ENCODE measurements at places on chromosomes 16 and 17.

DNA sequence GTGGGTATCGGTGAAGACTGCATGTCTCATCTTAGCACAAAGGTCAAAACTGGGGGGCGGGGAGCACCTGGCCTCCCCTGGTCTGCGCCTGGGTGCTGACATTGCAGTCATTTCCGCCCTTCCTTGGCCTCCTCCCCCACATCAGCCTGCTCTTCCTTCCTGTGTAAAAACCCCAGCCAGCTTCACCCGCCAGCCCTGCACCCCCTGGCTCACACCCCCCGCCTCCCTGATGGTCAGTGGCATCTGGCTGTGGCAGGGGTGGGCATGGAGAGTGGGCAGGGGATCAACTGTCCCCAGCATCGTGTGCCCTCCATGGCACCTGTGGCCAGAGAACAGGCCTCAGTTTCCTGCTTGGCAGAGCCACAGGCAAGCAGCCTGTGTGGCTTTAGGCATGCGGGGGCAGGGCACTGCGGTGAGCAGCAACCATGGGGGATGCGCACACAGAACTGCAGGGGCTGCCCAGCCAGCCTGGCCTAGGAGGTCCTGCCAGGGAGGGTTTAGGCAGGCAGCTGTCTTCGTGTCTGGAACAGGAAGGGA is 26.5 kb upstream of the LASP1NB start:
- H3K27me3 ChIP-seq: no peaks in the 10 kb centered on the region
- DNase-seq: peak; percentile 93
- peak overlapping the region; percentile 75 for H3K4me3 ChIP-seq
- peaks cover 59% of the 10 kb centered on the region for H3K36me3 ChIP-seq
- H3K4me1 ChIP-seq: peaks cover 46% of the 10 kb centered on the region

DNA sequence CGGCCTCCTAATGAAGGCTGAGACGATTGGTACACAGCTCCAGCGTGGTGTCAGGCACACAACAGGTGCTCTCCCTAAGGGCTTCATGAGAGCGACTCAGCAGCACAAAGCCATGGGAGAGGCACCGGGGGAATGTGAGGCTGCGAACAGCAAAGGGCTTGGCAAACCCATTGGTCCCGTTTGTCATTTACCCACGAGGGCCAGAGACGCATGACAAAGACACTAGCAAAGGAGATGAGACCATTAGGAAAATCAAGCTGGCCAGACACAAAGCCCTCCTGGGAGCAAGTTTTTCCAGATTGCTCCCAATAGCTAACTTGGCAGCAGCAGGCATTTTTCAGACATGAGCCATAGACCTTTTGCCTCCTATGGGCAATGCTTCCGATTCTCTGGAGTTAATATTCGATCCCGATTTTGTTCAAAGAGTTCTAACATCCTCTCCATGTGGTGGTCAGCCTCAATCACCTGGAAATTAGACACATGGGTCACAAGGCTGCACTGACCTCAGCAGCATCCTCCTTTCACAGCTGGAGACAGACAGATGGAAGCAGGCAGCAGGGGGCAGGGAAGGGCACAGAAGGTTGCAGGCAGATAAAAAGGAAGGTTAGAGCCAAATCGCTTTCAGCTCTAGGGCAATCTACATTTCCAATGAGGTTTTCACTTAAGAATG is 38.2 kb downstream of the TK2 start:
- H3K4me3 ChIP-seq: no peak overlapping the region
- H3K36me3 ChIP-seq: peaks cover 4% of the 10 kb centered on the region
- H3K27ac ChIP-seq: no peak overlapping the region

- DNase-seq: peak; percentile 81
- H3K27me3 ChIP-seq: peaks cover 33% of the 10 kb centered on the region
- no peaks in the 10 kb centered on the region for H3K4me1 ChIP-seq
- H3K4me3 ChIP-seq: no peak overlapping the region
- no peak overlapping the region for H3K27ac ChIP-seq
These were observed 20.4 kb upstream of the PHB1 start for GRCh38 chr17:49434821-49435670.

DNA sequence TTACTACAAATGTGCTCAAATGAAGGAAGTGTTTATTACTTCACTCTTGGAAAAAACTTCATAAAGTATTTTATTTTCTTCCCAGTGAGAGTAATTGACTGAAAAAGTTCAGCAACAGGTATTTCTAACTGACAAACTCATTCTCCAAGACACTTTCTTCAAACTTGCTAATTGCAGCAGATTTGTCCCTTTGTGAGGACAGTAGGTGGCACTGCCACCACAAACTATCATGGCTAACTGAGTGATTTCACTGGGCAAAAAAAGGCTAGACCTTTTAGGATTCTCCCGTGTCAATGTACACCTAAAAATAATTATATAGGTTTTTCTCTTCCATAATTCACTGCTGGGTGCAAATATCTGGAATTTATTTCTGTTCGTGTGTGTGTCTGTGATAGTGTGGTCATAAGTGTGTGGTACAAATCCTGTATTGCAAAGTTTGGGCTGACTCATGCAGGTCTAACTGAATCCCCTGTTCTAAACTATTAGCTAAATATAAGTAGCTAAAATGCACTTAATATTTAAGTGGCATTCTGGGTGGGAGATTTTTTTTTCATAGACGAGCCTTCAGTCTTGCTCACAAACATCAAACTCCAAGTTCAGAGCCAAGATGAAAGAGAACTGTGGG is 3.9 kb downstream of the HS3ST3A1 start:
- no peaks in the 10 kb centered on the region for H3K36me3 ChIP-seq
- no peak overlapping the region for H3K4me3 ChIP-seq
- peaks cover 13% of the 10 kb centered on the region for H3K4me1 ChIP-seq
- H3K27ac ChIP-seq: no peak overlapping the region

- H3K27ac ChIP-seq: no peak overlapping the region
- DNase-seq: no peak
- no peaks in the 10 kb centered on the region for H3K4me1 ChIP-seq
- H3K27me3 ChIP-seq: no peaks in the 10 kb centered on the region
These were observed 25.3 kb upstream of the TRPV3 start for GRCh38 chr17:3582915-3583314.

- H3K36me3 ChIP-seq: peaks cover 72% of the 10 kb centered on the region
- H3K4me3 ChIP-seq: no peak overlapping the region
- peak overlapping the region; percentile 42 for H3K27ac ChIP-seq
- no peak for DNase-seq
These were observed 71.6 kb downstream of the ABCC1 start for GRCh38 chr16:16021020-16021419.

DNA sequence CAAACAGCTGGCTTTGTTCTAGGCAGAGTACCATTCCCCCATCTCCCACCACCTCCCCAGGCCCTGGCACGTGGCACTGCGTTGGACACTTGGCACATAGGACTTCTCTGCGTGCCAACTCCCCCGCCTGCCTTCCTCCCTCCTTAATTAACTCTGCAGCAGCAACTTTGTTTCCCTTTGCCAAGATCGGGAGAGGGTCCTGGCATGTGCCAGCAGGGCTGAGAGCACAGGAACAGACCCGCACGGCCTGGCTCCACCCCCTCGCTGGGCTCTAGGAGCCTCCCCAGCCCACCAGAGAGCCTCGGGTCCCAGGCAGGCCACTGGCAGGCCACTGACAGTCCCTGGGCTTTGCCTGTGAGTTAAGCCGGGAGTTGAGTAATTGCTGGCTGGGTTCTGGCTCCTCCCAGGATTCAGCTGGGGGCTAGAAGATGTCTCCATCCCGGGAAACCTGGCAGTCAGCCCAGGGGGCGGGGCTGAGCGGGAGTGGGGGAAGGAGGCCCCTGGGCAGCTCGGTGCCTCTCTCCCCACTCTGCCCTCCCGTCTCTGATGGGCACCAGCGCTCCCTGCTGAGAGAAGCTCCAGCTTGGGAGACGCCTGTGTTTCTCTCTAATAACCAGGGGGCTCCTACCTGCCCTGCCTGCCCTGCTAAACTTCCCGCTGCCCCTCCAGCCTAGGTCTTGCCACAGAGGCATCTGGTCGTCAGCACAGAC is 224.0 kb upstream of the TNRC6C start:
- H3K36me3 ChIP-seq: peaks cover 2% of the 10 kb centered on the region
- no peak overlapping the region for H3K4me3 ChIP-seq
- no peaks in the 10 kb centered on the region for H3K4me1 ChIP-seq

DNA sequence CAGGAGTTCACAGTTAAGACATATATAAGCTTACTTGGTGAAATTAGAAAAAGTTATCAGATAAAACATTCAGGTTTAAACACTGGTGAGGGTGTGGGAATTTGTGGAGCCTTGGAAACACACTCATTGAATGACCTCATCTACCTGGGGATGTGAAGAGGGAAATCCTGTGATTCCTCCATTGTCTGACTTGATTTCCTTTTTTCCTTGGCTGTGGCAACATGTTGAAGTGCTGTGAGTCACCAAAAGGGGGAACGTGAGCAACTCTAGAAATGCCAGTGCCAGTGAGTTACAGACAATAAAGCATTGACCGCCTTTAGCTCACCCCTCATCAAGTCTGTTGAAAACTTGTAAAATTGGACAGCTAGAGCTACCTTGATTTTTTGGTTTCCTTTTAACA is 1.8 kb downstream of the HMOX2 start:
- H3K36me3 ChIP-seq: peaks cover 21% of the 10 kb centered on the region
- peak overlapping the region; percentile 1 for H3K27ac ChIP-seq
- peak overlapping the region; percentile 92 for H3K4me3 ChIP-seq
- peak; percentile 65 for DNase-seq
- peaks cover 39% of the 10 kb centered on the region for H3K4me1 ChIP-seq

- peaks cover 30% of the 10 kb centered on the region for H3K4me1 ChIP-seq
- H3K36me3 ChIP-seq: no peaks in the 10 kb centered on the region
- peak; percentile 80 for DNase-seq
- no peak overlapping the region for H3K27ac ChIP-seq
These were observed 339.0 kb downstream of the MAF start for GRCh38 chr16:79261481-79261940.

DNA sequence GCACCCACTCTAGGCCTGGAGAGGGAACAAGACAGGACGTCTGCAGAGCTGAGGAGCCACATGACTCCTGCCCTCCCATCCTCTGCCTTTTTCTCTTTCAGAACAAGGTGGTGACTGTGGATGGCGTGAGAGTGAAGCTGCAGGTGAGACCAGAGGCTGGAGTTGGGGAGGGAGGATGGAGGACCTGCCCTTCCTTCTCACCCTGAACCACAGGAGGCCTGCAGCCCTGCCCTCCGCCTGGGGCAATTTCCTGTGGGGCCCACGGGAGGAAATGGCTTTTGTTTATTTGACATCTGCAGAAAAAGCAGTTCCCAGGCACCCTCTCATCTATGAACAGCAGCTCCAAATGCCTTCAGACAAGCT is 5.1 kb downstream of the RAB37 start:
- peak overlapping the region; percentile 81 for H3K4me3 ChIP-seq
- peaks cover 2% of the 10 kb centered on the region for H3K36me3 ChIP-seq
- DNase-seq: peak; percentile 92
- H3K27me3 ChIP-seq: no peaks in the 10 kb centered on the region
- peak overlapping the region; percentile 93 for H3K27ac ChIP-seq
- H3K4me1 ChIP-seq: peaks cover 78% of the 10 kb centered on the region

- DNase-seq: no peak
- peak overlapping the region; percentile 95 for H3K4me3 ChIP-seq
- peaks cover 4% of the 10 kb centered on the region for H3K36me3 ChIP-seq
- peaks cover 66% of the 10 kb centered on the region for H3K4me1 ChIP-seq
These were observed 2.9 kb downstream of the CIITA start for GRCh38 chr16:10879681-10880589.

GRCh38 chr17:75509528-75510258 is 5.6 kb downstream of the CASKIN2 start:
- H3K4me1 ChIP-seq: no peaks in the 10 kb centered on the region
- no peaks in the 10 kb centered on the region for H3K36me3 ChIP-seq
- H3K27me3 ChIP-seq: peaks cover 7% of the 10 kb centered on the region
- no peak overlapping the region for H3K4me3 ChIP-seq
- no peak overlapping the region for H3K27ac ChIP-seq

- no peaks in the 10 kb centered on the region for H3K36me3 ChIP-seq
- H3K27ac ChIP-seq: no peak overlapping the region
- H3K4me3 ChIP-seq: no peak overlapping the region
These were observed 17.3 kb downstream of the MAP2K6 start for GRCh38 chr17:69431835-69432234.

- no peak overlapping the region for H3K27ac ChIP-seq
- no peaks in the 10 kb centered on the region for H3K27me3 ChIP-seq
- no peak overlapping the region for H3K4me3 ChIP-seq
- H3K4me1 ChIP-seq: no peaks in the 10 kb centered on the region
- DNase-seq: no peak
- no peaks in the 10 kb centered on the region for H3K36me3 ChIP-seq
These were observed 114.8 kb downstream of the GRIN2A start for GRCh38 chr16:10067406-10067805.

DNA sequence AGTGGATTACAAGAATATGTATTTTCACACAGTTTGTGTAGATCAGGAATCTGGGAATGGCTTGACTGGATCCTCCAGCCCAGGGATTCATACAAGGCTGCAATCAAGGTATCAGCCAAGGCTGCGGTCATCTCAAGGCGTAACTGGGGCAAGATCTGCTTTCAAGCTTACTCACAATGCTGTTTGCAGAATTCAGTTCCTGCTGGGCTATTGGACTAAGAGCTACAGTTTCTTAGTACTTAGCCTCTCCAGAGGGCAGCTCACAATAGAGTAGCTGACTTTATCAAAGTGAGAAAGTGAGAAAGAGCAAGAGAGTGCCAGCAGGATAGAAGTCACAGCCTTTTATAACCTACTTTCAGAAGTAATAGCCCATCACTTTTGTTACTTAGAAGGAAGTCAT is 211.0 kb downstream of the MAP2K6 start:
- H3K4me1 ChIP-seq: no peaks in the 10 kb centered on the region
- H3K27ac ChIP-seq: no peak overlapping the region
- H3K36me3 ChIP-seq: no peaks in the 10 kb centered on the region

DNA sequence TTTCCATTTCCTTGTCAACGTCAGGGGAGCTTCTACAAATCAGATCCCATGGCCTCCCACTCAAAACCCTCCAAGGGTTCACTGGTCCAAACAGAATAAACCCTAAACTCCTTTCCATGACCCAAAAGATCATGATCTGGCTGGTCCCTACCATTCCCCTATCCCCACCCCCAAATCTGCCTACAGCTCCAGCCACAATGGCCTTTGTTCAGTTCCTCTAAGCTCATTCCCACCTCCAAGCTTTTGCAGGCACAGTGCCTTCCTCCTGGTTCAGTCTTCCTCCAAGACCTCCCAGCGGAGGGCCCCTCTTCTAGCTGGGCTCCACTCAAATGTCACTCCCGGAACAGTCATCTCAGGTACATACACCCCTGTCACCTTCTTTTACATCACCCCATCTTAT is 2.0 kb downstream of the GPRC5B start:
- H3K27ac ChIP-seq: no peak overlapping the region
- DNase-seq: no peak
- H3K27me3 ChIP-seq: peaks cover 40% of the 10 kb centered on the region
- H3K4me3 ChIP-seq: no peak overlapping the region
- peaks cover 19% of the 10 kb centered on the region for H3K4me1 ChIP-seq

GRCh38 chr17:53659181-53659580 is 163.5 kb upstream of the KIF2B start:
- no peaks in the 10 kb centered on the region for H3K36me3 ChIP-seq
- no peak for DNase-seq
- H3K27ac ChIP-seq: no peak overlapping the region
- H3K4me3 ChIP-seq: no peak overlapping the region
- H3K4me1 ChIP-seq: no peaks in the 10 kb centered on the region
